Cerebellar cortex (tissue), 1 donor: ENCODE measurements at places on chromosomes 2 and 18.

- no peak for DNase-seq
Measured at GRCh38 chr2:39488450-39488849, 51.4 kb upstream of the MAP4K3 start.

- no peak for DNase-seq
Measured at GRCh38 chr18:48036641-48037421, 106.4 kb upstream of the SMAD2 start.

- DNase-seq = no peak
Measured at GRCh38 chr2:150981826-150982225, 279.8 kb downstream of the RBM43 start.

GRCh38 chr2:64406407-64406774 is 47.6 kb upstream of the LGALSL start:
- DNase-seq = no peak

GRCh38 chr2:234670052-234670451 is 173.2 kb upstream of the ARL4C start:
- DNase-seq = no peak

DNA sequence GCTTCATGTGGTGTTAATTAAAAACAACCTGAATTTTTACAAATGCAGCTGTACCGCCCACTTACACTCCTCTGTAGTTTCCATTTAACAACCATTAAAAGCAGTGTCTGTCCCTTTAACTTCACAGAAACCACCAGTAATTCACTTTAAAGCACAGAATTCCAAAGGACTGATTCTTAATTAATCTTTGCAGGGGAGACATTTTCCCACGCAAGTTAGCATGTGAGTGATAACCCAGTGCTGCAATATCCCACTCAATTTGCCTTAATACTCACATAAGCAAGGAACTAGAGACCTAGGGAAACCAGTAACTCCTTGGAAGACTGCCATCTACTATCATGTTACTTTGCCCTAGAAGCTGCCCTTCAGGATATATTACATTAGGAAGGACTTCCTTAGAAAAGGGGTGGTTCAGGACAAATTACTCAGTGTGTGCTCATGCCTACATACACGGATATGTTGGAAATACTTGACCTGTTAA is 102.3 kb downstream of the OSR1 start:
- DNase-seq = no peak

GRCh38 chr2:237096911-237097310 is 11.2 kb downstream of the COPS8 start:
- DNase-seq = no peak

DNA sequence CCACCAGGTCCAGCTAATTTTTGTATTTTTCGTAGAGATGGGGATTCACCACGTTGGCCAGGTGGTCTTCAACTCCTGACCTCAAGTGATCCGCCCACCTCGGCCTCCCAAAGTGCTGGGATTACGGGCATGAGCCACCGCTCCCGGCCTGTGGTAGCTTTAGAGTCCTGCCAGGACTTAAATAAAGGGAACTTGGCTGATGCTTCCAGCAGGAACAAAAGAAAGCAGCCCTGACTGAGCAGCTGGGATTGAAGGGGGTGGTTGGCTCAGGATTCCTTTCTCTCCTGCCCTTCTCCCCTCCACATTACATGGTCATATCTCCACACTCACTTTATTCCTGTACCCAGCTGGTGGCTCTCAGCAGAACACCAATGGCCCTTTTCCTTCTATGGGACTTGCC is 20.0 kb downstream of the EFHD1 start:
- DNase-seq = no peak

GRCh38 chr2:164523009-164523408 is 98.3 kb downstream of the GRB14 start:
- no peak for DNase-seq

DNA sequence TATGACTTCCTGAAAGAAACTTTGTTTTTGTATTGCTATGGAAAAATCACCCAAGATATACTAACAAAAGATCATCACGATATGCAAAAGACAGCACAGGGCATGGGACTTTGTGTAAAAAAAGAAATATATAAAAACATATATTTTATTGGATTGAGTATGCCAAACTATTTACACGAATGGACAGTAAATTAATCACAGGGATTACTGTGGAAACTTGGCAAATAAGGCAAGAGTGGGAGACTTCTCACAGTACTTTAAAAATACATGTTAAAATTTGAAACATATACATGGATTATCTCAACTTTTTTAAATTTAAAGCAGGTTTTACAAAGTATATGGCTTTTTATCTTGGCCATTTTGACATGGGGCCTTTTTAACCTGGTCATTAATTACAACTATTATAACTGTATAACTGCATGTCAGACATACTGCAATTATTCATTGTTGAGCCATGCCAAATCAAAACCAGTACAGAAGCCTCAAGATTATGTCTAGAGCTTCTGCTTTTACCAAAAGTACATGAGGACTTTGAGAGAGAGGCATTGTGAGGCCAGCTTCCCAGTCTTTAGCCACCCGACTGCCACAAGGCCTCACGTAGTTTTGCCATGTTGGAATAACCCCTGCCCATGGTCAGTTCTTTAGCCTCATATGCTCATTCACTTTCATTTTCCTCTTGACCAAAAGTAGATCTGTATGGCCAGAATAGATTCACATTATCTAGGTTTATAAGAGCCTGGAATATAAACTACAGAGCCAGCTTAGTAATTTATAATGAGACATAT is 419.8 kb downstream of the SETBP1 start:
- DNase-seq = no peak

- no peak for DNase-seq
Measured at GRCh38 chr2:11569636-11570035, 35.8 kb downstream of the GREB1 start.

DNA sequence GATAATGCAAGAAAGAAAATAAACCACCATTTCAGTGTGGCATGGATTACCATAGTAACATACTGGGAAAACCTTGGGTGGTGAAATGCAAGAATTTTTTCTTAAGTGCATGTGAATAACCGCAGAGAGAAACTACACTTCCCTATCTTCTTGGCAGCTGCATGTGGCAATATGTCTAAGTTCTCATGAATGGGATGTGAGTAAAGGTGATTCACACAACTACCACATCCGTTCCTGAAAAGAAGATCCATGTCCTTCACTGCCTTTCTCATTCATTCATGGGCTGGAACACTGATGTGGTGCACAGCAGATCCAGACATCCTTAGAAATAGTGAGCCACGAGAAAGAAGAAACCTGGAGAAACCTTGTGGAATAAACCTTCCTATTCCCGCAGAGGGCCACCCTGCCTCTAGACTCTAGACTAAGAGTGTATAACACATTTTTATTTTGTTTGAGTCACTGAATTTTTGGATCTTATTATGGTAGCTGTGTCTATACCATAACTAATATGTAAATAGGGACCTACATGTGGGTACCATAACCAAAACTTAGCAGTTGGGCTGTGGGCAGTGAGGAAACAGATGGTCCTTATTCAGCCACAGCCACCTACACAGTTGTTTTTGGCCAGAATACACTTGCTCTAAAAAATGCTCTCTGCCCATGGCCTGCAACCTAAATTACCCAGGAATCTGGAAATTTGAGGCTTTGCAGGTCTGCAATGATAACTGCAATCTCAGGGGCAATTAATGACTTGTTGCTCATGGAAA is 573.3 kb downstream of the LRP1B start:
- DNase-seq = peak; percentile 16

DNA sequence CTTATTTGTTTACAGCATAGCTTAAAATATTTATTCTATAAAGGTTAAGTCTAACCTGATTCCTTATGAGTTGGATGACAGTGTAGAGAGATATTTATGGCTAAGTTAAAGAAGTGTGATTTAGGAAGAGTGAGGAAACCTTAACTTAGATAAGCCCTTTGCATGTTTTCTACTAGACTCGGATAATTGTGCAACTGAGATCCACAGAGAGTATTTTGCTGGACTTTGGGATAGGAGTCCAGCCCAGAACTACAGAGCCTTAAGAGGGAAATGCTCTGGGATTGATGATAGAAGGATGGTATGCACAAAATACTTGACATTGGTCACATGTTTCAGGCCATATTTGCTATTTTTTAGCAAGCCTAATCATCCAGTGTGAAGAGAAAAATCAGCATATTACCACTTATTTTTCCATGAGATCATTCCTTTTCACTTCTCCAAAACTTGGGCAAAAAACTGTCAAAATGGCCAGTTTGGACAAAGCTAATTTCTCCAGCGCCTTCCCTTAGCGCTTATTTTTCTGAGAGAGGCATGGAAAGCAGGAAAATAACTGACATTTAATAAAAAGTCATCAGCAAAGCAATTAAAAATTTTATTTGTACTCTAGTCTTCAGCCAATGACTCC is 3.1 kb downstream of the CD28 start:
- no peak for DNase-seq

- no peak for DNase-seq
Measured at GRCh38 chr18:3340682-3341097, 78.8 kb downstream of the MYL12B start.

DNA sequence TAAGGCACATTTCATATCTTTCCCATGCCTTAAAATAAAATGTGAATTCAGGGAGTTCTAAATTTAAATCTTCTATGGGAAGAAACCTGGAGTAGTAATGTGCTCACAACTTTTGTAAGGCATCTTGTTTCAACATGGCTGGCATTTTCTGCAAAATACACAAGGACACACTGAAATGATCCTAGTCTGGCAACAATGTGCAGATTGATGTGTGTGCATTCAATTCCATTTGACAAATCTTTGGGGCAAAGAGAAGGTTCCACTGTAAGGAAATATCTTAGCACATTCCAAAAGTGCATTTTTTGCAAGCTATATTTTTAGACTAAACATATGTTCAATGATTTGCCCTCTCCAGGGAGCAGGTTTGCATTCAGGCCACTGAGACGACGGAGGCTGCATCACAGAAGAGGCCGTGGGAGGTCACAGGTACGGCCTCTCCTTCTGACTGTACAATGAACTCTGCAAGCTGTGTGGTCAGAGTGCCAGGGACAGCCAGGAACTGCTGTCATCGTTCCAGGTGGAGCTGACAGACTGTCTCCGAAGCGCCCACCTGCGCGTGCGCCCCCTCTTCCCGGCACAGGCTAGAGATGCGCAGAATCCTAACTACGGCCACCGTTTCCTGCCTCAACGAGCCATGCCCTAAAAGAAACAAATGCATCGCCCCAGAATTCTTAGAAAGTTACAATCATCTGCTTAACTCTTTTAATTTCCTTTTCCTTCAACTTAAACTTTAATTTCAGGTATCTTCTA is 149.2 kb upstream of the POU3F3 start:
- no peak for DNase-seq

DNA sequence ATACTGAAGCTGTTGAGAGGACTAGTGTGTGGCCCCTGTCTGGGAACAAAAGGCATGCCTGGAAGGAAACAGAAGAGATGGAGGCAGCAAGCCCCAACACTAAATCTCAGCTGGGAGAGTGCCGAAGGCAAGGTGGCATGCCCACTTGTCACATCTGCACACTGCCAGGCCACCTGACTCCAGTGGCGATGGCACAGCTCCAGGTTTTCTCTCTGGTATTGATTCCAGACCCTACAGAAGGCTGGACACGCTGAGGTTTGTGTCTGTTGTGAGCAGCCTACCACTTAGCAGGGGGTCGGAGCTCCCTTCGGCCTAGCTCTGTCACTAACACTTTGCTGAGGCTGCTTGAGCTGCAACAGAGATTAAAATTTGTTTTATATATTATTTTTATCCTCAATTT is 307.3 kb downstream of the TDRD15 start:
- DNase-seq = no peak

DNA sequence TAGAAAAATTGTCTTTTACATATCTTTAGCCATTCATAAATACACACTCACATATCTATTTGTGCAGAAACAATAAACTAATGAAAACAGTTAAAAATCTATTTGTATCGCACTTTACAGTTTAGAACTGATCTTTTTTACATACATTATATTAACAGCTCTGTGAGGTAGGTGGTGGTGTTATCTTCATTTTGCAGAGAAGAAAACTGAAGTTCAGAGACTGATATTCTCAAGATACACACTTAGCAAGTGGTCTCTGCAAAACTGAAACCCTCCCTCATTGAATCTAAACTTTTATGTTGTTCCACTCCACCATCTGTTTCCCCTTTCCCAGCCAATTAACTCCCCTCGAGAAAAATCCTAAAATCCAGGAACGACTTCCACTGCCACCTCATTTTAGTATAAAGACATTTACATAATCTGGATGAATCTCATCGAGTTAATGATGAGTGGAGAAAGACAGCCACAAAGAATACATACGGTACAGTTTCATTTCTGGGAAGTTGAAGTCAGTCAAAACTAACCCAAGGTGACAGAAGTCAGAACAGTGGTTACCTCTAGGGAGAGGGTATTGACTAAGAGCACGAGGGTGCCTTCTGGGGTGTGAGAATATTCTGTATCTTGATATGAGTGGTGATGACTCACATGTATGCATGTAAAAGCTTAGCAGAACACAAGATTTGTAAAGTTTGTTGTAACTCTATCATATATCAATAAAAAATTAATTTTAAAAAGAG is 524.2 kb upstream of the TCF4 start:
- no peak for DNase-seq

DNA sequence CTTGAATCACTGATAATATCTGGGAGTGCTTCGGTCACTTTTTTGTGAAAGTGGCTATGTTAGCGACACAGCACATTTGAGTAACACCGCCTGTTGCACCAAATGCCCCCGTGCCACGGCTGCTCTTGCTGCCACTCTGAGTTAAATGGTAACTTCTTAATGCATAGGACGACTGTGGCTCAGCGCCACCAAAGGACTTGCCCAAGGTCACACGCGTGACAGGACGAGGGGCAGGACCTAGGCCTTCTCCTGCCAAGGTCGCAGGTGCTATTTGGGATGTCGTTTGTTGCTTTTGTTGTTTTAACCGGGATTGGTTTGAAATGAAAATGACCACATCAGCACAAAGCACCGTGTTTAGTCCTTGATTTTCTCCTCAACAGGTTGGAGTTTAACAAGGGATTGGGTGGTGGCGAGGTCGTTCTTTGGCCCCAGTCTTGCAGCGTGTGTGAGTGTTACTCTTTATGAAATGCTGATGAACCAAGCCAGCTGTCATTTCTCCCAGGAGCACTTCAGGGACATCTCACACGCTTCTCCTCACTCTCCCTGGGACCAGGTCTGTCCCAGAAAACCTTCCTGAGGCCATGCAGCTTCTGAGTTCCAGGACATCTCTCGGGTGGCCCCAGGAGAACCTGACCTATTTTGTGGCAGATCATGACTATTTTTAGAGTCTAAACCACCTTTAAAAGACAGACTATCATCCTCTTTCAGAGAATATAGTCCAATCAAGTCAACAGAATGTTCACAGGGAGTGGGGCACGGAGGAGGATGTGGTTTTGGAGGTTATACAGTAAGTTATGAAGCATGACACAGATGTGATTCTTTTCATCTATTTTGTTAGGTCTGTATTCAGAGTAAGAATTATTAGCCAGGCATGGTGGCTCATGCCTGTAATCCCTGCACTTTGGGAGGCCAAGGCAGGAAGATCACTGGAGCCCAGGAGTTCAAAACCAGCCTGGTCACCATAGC is 49.9 kb downstream of the MTCL1 start:
- no peak for DNase-seq

DNA sequence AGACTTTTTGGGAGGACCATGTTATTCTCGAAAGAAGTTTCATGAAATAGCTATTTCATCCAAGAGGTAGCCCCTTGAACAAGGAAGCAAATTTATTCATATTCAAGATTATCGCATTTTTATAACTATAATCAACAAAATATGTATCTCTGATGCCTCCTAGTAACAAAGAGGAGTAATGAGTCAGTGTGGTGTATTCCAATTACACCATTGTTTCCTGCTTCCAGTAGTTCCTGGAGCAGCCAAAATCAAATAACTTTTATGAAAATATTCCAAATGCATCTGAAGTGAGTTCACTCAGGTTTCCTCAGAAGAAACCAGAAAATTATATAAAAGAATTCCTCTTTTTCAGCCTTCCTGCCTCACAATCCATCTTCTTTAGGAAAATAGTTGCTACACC is 43.0 kb downstream of the ANKRD36B start:
- DNase-seq = no peak

GRCh38 chr2:186590759-186591505 is 1.1 kb downstream of the ITGAV start:
- DNase-seq = peak; percentile 80
